ENCODE measurements at places on chromosomes 5 and 9.

DNA sequence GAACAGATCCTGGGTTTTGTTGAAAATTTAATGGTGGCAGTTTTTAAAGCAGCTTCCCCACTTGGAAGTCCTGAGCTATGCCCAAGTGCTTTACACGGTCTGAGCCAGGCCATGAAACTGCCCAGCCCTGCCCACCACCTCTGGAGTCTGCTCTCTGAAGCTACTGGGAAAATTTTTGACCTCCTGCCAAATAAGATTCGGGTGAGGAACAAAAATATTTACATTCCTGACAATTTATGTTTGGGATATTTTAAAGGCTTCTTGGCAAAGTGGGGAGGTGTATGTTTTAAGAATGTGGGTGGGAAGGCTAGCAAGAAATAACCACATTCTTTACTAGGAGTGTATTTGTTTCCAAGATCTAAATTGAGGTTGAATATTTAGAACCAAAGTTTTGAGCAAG, 50.0 kb downstream of the HACD4 start:
- DNase-seq = no peak

DNA sequence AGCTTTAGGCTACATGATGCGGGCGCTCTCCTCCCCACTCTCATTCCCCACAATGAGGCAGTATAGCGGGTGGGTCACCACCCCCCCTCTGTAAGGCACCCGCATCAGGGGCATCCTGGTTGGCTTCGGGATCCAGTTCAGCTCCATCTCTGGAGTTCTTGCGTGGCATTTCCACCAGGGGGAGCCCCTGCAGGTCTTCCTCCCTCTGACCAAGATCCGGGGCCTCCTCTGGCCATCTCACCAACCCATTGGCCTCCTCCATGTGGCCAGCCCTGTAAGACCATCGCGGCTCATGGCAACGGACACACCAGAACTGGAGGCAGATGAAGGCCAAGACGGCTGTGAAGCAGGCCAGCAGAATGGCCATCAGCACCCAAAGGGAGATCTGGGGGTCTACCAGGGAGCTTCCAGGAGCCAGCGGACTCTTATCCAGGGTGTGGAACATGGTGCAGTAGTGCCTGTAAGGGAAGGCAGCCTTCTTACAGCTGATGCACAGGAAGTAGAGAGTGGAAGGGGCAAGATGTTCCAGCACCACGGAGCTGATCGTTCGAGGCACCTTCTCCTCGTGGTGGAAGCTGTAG, 77.0 kb downstream of the CYFIP2 start:
- DNase-seq = no peak

GRCh38 chr9:124251605-124252378, 6.0 kb upstream of the NEK6 start:
- DNase-seq = no peak

- no peak for DNase-seq
Observed at GRCh38 chr5:150035139-150035895, 34.8 kb downstream of the HMGXB3 start.

GRCh38 chr5:55316837-55317236, 9.0 kb downstream of the MTREX start:
- no peak for DNase-seq

- DNase-seq = no peak
Observed at GRCh38 chr5:108867656-108868055, 120.0 kb downstream of the FER start.

DNA sequence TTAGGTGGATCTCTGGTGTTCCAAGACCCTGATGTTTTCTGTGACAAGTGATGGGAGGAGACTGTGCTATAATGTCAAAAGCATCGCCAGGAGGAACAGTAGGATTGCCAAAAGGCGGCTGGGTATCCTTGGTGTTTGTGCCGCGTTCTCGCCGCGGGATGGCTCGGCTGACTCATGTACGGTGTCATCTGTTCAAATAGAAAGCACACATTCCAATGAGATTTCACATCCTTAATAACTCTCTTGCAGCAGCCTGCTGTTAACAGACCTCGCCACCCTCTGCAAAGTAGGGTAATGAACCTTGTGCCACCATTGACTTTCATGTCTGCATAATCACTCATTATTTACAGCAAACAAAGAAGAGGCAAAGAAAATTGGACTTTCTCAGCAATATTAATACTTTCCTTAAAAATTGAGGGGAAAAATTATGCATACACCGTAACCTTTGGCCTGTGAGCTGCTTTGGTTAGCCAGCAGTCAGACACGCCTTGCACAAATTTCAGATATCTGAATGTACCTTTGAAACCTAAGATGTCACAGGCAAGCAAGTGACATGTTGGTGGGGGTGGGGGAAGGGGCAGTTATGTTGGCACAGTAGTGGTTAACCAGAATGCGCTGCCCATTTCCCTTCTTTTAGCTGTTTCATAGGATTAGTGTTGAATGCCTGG, 289.4 kb downstream of the EFNA5 start:
- no peak for DNase-seq

DNA sequence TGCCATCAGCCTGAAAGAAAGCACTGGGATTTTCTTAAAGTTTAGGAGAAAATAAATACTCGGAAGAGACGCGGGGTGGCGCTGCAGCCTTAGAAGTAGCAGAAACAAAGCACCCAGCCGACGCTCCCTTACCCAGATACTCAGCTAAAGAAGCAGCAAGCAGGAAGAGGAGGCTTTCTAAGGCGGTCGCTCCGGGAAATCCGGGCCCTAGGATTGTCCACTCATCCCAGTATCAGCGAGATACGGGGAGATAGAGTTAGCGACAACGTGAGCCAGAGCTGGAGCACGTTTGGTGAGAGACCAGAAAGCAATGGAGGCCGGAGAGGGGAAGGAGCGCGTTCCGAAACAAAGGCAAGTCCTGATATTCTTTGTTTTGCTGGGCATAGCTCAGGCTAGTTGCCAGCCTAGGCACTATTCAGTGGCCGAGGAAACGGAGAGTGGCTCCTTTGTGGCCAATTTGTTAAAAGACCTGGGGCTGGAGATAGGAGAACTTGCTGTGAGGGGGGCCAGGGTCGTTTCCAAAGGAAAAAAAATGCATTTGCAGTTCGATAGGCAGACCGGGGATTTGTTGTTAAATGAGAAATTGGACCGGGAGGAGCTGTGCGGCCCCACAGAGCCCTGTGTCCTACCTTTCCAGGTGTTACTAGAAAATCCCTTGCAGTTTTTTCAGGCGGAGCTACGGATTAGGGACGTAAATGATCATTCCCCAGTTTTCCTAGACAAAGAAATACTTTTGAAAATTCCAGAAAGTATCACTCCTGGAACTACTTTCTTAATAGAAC, at the start of gene PCDHB2:
Gene PCDHB2, plus strand, starts transcription at position 135 of the 782 bp plus-strand sequence. Its CDS starts 176 bp downstream, at position 311.
- DNase-seq = no peak

DNA sequence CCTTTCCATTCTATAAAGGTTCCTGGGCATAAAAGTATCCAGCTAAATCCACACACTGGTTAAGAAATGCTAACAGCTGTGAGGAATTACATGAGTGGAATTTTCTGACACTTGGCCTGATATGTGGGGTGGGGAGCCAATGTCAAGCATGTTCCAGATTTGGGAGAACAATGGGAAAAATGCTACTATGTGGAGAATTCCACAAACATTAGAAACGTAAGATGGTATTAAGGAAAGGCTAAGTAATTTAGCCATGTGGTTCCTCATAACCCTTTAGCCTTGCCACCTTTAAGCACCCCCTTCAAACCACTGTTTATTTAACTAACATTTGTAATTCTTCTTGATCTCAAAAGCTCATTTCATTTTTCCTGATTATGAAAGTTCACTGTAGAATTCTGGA, 149.2 kb downstream of the GNA14 start:
- DNase-seq = no peak

DNA sequence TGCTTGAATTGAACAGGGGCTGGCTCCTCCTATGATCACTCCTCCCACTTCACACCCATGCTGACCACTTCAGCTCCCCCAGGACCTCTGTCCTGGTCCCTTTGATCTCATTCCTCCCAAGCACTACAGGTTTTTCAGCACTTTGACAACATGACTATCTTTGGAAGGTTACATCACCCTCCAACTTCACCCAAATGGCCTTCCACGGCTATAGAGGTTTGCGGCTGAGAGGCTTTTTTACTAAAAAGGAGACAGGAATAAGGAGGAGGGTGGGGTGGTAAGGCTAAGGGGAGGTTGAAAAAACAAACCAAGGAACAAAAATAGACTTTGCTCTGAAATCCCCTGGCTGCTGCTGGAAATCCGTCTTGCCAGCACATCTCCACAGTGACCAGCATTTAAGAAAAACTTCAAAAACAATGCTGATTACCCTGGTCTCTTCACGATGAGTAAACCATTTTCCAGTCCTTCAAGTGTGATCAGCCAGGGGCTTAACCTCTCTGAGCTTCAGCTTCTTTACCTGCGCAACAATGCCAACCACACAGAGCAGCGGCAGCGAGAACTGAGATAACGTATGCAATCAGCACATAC, 102.7 kb downstream of the DPYSL3 start:
- no peak for DNase-seq

GRCh38 chr9:110183208-110184145, 24.5 kb downstream of the C9orf152 start:
- DNase-seq = no peak

GRCh38 chr5:126694403-126694802, 82.5 kb upstream of the LMNB1 start:
- no peak for DNase-seq

- no peak for DNase-seq
Observed at GRCh38 chr5:131381777-131382176, 117.9 kb downstream of the CDC42SE2 start.

GRCh38 chr5:150155258-150156026, at the start of gene PDGFRB:
PDGFRB (minus strand) TSS chr5:150155845; CDS start chr5:150137047, 18,798 bp downstream.
- DNase-seq = peak; percentile 32
